Naive thymus-derived CD4-positive, alpha-beta T cell (primary cell): ENCODE measurements at places on chromosomes 11 and 22.

GRCh38 chr22:44025171-44026065 is 1.3 kb downstream of the PARVB start:
- no peak overlapping the region for H3K4me3 ChIP-seq
- no peaks in the 10 kb centered on the region for H3K36me3 ChIP-seq
- no peak for DNase-seq
- H3K4me1 ChIP-seq = peaks cover 24% of the 10 kb centered on the region
- H3K27ac ChIP-seq = no peak overlapping the region
- no peaks in the 10 kb centered on the region for H3K27me3 ChIP-seq

- H3K36me3 ChIP-seq = peaks cover 34% of the 10 kb centered on the region
- no peak for DNase-seq
- no peaks in the 10 kb centered on the region for H3K27me3 ChIP-seq
- no peak overlapping the region for H3K27ac ChIP-seq
These were observed 66.4 kb upstream of the KCNQ1OT1 start for GRCh38 chr11:2766166-2766565.

DNA sequence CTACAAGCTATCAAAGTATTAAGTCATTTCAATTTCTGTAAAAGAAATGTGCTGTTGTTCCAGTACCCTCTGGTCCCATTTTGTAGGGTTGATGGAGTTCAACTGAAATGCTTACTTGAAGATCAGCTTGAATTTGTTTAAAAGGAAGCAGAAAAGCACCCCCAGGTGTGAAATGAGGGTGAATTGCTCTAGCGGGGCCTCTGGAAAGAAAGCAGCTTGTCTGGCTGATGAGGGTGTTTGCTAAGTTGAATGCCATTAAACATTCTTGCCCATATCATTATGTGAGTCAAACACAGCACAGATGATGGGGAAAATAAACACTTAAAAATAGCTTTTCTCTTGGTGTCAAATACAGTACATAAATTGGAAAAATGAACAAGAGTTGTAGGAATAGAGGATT is 280.3 kb downstream of the RAB38 start:
- H3K4me1 ChIP-seq = no peaks in the 10 kb centered on the region
- no peak overlapping the region for H3K4me3 ChIP-seq
- no peak overlapping the region for H3K27ac ChIP-seq

GRCh38 chr11:123086305-123086704 is 24.4 kb upstream of the HSPA8 start:
- no peaks in the 10 kb centered on the region for H3K36me3 ChIP-seq
- H3K27me3 ChIP-seq = no peaks in the 10 kb centered on the region
- peak overlapping the region; percentile 9 for H3K27ac ChIP-seq
- peaks cover 27% of the 10 kb centered on the region for H3K4me1 ChIP-seq

GRCh38 chr11:11407065-11407762 is 54.2 kb upstream of the CSNK2A3 start:
- H3K4me3 ChIP-seq = no peak overlapping the region
- H3K27ac ChIP-seq = no peak overlapping the region
- no peaks in the 10 kb centered on the region for H3K27me3 ChIP-seq
